ENCODE measurements at places on chromosomes 5 and 9.

GRCh38 chr5:17412760-17413671 is 85.0 kb upstream of the TAF11L2 start:
- no peak for DNase-seq

DNA sequence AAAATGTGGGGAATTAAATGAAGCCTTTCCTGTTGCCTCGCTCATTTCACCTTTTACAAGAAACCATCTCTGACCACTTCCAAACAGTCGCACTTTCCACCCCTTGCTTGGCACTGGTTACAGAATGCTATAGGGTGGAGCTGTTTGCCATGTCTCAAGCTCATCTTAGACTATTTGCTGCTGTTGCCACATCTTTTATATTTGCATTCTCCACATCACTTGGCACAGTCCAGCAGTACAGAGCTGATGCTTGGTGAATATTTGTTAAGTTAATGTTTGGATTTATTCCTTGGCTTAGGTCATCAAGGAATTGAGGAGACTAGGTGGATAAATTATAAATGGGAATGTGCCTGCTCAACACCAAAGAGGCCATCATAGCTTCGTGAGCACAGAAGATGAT is 53.2 kb downstream of the GNA14 start:
- no peak for DNase-seq

DNA sequence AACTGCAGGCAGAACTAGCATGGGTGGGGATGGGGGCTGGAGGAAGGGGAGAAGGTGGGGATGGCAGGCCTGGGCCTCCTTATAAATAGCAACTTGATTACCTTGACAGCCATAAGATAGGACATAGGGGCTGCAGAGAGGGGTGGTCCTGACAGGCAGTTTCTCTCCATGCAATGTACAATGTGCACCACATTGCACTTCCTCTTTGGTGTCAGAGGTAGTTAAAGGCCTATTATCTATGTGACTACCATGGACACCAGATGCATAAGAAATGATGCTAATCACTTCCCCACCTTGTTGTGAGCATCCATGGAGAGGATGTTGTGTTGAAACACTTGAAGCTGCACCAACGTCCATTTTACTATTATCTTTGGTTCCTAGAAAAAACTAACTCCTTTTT is 20.2 kb upstream of the SUB1 start:
- no peak for DNase-seq

- no peak for DNase-seq
These were observed 61.6 kb downstream of the COL27A1 start for GRCh38 chr9:114216976-114217375.

DNA sequence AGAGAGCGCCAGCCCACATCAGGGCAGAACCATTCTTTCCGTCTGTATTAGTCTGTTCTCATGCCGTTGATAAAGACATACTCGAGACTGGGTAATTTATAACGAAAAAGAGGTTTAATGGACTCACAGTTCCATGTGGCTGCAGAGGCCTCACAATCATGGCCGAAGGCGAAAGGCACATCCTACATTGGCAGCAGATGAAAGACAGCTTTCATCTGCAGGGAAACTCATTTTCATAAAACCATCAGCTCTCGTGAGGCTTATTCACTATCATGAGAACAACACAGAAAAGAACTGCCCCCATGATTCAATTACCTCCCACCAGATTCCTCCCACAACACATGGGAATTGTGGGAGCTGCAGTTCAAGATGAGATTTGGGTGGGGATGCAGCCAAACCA is 4.7 kb upstream of the FSD1L start:
- DNase-seq: no peak

DNA sequence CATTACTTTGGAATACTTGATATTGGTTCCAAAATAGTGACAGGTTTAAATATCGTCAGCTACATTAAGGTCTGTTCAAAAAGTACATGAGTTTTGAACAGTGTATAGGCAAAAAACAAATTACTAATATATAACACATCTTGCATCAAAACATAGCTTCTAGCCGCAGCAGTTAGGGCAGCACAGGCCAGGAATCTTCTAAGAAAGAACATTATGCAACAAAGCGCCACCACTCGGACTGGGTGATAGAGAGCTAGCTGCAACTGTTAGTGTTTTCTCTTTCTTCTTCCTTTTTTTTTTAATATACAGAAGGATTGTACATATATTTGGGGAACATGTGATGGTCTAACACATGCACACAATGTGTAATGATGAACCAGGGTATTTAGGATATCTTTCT is 504.5 kb downstream of the NR2F1-AS1 start:
- DNase-seq: no peak

- DNase-seq: no peak
These were observed 2.3 kb upstream of the ARHGAP26 start for GRCh38 chr5:142767911-142768310.

- DNase-seq: no peak
These were observed 52.5 kb downstream of the ECPAS start for GRCh38 chr9:111431684-111432083.

DNA sequence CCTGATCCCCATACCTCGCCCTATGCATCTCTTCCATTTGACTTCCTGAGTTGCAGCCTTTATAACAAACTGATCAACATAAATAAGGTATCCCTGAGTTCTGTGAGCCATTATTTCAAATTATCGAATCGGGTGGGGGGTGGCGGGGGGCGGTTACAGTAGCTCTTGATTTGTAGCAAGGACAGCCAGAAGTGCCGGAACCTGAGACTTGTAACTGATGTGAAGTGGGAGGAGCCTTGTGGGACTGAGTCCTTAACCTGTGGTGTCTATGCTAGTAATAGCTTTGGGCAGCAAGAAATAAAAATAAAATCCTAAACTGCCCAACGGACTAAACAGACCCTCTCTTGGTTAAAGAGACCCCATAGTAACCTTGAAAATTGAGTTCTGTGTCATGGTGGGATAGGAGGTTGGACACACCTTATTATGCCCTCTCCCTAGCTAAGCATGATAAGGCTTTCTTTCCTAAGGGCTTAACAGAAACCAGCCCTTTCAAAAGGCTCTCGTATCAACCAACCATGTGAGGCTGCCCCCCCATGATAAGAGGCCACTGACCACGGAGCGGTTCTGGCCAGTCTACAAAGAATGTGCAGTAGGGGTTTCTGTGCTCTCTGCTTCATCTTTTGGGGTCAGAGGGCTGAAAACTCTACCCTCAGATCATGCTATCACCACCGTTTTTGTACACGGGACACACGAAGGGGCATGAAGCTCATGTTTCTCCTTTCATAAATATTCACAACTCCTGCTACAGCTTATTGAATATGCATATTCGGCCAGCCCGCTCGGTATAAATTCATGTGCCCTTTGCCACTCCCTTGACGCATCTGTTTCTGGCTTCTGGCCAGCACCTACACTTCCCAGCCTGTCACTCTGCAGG is 39.5 kb upstream of the IQGAP2 start:
- DNase-seq: peak; percentile 77

DNA sequence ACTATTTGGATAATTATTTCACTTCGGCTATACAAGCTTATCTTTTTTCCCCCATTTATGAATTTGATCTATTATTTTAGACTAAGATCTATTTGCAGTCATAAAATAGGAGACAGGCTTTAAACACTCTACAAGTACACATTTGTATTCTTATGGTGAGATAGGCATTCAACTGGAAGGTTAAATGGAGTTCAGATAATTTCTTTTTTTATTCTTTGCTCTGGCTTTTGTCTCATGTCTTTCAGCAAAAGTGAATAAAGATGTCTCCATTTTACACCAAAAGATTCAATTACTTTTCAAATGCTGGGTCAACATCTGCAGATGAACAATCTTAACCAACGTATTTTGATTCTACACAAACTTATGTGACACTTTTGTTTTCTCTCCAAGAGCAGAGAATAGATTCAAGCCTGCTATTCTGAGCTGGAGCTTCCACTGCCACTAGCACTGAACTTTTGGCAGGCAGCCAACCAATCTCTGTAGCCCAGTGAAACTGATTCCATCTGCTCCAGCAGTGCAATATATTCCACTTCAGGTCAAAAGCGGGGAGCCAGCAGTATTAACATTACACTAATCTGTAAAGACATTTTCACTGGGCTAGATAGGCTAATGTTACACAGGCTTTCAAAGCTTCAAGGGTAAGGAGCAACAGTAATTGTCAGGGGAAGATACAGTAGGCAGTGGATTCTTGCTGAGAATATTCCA is 452.0 kb upstream of the ZNF608 start:
- peak; percentile 9 for DNase-seq

GRCh38 chr5:171314728-171315385 is 5.8 kb downstream of the TLX3 start:
- no peak for DNase-seq

DNA sequence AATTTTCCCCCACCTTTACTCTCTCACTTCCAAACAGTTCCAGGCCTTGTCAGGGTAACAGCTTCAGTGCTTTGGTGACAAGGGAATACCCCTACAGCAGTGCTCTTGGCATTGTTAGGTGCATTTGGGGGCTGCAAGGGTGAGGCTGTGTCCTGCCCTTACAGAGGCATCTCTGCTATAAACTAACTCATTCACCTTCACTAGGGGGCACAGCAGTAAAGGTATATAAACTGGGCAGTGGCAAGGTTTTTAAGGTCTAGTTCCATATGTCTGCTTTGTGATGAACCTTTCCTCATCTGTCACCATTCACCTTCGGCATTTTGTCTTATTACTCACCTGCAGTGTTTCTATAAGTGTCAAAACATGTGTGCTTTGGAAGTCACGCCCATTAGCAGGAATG is 79.1 kb upstream of the GPR151 start:
- no peak for DNase-seq

GRCh38 chr5:160390787-160391696 is 8.8 kb downstream of the FAM200C start:
- DNase-seq: peak; percentile 11

DNA sequence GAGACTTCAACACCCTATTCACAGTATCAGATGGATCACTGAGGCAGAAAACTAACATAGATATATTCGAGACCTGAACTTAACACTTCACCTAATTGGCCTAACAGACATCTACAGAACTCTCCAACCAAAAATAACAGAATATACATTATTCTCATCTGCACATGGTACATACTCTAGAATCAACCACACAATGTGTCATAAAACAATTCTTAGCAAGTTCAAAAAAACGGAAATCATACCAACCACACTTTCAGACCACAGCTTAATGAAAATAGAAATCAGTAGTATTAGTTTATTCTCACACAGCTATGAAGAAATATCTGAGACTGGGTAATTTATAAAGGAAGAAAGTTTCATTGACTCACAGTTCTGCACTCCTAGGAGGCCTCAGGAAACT is 387.9 kb downstream of the DEPDC1B start:
- DNase-seq: no peak

GRCh38 chr9:942805-943580 is 33.5 kb upstream of the DMRT3 start:
- no peak for DNase-seq

GRCh38 chr5:171848486-171848885 is 62.9 kb downstream of the SMIM23 start:
- DNase-seq: no peak

DNA sequence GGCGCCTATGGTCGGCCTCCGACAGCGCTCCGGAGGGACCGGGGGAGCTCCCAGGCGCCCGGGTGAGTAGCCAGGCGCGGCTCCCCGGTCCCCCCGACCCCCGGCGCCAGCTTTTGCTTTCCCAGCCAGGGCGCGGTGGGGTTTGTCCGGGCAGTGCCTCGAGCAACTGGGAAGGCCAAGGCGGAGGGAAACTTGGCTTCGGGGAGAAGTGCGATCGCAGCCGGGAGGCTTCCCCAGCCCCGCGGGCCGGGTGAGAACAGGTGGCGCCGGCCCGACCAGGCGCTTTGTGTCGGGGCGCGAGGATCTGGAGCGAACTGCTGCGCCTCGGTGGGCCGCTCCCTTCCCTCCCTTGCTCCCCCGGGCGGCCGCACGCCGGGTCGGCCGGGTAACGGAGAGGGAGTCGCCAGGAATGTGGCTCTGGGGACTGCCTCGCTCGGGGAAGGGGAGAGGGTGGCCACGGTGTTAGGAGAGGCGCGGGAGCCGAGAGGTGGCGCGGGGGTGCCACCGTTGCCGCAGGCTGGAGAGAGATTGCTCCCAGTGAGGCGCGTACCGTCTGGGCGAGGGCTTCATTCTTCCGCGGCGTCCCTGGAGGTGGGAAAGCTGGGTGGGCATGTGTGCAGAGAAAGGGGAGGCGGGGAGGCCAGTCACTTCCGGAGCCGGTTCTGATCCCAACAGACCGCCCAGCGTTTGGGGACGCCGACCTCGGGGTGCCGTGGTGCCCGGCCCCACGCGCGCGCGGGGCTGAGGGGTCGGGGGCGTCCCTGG is 561 bp downstream of the DAPK1 start:
- DNase-seq: peak; percentile 61

DNA sequence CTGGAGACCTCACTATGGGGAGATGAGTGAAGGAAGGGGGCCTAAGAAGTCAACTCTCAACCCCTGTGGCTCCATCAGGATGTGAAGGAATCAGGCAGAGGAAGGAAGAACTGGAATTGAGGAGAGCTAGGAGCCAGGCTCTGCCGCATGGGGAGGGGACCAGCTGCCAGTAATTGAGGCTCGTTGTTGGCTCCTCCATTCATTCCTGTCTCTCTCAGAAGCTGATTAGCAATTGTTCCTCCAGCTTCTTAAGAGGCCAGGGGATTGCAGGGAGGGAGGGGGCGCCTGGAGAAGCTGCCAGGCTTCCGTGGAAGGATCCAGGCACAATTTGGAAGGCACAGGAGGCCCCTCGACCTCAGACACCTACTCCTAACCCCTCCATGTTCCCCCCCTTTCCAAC is 20.5 kb upstream of the TTLL11 start:
- no peak for DNase-seq

DNA sequence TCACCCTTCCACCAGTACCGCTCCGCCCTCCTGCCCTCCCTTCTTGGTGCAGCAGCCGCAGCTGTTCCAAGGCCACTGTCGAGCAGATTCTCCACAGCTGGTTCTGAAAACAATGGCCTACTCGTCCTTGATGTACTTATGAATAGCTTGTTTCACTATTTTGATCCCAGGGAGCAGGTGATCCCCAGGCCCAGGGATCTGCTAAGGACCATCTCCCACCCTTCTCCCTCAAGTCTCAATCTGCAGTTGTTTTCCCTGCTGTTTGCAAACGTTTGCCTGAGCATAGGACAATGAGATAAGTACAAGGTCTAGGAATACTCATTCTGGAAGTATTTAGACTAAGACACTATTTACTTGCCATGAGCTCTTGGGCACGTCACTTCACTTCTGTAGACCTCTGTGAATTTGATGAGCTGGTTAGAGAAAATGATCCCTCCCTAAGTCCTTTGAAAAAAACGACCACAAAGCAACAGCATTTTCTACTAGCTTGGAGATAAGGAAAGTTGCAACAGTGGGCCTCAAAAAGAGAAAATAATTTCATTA is 1.8 kb downstream of the LURAP1L start:
- no peak for DNase-seq

- DNase-seq: no peak
These were observed 184.8 kb downstream of the RORB start for GRCh38 chr9:74681906-74682305.

DNA sequence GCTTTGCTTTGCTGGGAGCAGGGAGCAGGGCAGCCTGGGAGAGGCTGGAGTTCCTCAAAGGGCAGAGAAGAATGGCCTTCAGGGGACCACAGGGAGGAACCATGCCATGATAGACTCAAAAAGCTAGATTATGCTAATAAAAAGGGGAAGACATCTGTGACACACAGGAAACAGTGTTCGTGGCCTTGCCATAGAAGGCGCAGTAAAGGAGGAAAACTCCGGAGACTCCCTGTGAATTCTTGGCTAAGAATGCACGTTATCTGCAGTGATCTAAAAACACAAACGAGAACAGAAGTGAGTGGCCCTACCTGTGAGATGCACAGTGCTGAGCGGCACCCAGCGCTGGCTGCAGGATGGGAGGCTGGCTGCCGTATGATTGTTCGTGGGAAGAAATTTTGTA is 15.9 kb upstream of the LTC4S start:
- DNase-seq: no peak

Data from LoVo (cell line).